ENCODE measurements at places on chromosomes 1 and 21.

GRCh38 chr1:210738256-210738655 is 395.7 kb downstream of the KCNH1 start:
- DNase-seq: no peak

- no peak for DNase-seq
Measured at GRCh38 chr1:21550097-21550496, 40.9 kb downstream of the ALPL start.

DNA sequence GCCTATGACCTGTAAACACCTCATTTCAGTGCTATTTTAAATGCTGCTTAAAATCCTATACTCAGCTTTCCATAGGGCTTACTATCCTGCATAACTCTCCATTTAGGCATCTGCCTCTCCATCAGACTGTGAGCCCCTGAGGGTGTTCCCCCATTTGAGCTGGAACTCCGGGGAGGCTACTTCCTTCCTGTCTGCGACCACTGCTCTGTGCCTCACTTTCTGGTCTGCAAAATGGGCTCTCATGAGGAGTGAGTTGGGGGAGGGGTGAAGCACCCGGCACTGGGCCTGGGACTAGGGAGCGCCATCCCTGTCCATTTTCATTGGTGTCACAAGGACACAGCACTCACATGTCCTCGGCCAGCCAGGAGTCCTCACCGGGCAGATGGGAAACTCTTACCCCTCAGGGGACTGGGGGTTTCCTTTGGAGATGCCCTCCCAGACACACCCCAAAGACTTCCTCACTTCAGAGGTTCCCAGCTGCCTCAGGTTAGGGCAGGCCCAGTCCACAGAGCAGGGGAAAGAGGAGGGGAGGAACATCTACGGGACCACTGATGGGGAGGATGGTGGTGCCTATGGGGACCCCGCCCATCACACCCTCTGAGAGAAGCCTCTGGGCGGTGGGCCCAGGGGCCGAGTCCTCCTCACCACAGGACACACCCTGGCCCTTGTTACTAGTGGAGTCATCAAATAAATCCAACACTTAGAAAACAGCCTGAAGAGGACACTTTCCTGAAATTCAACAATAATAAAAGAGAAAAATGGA is 134.9 kb downstream of the MATN1 start:
- DNase-seq: no peak

DNA sequence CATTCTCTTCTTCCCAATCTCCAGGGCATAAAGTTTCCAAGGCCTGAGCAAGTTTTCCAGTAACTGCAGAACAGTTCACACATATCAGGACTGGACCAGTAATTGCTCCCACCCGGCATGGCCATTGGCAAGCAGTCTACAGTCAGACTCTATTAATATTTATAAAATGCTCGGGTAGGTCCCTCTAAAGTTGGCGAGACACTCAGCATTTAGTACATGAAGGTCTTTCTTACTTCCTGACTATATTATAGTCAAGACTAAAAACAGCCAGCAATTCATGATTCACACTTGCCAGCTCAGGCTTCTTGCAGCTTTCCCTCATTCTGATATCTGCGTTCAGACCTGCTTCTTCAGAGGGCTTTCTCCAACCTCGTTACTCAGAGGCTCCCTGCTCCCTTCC is 25.4 kb downstream of the GADD45A start:
- no peak for DNase-seq
